Chondrocyte (in vitro differentiated cells): ENCODE measurements at places on chromosomes 3 and 15. TPM values are rescaled to one million over a fixed set of nuclear protein-coding genes. Genes with fewer than 3 reads are reported as not detected.
A peak's percentile ranks its signal among the peaks of the same experiment; 100 is the strongest.

GHSR gene
- total RNA-seq, result not detected in 3 replicates

- H3K27ac ChIP-seq, result peak within 1 kb of the TSS; percentile 92
- H3K36me3 ChIP-seq, result peaks cover 2% of the 10 kb centered on the region
- no peak for DNase-seq
- H3K4me1 ChIP-seq, result peaks cover 42% of the 10 kb centered on the region
- no peaks in the 10 kb centered on the region for H3K27me3 ChIP-seq
These were observed at the start of gene PARP14 for GRCh38 chr3:122680475-122681283. Gene PARP14 (plus strand): TSS chr3:122680839. CDS start chr3:122680884, 45 bp downstream.

DNA sequence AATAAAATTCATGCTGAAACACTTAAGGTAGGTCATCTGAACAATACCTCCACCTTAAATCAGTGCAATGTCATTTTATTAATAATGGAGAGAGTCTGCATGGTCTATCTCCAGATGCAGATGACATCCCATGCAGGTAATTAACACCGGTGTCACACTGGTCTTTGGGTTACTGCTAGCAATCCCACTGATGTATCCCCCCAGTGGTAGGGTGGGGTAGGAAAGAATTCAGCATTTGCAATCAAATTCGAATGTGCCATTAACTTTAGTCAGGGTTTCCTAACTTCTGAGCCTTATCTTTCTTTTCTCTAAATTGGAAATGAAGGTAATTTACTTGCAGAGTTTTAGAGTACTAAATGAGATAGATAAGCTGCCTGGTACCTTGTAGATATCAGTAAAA is 44.4 kb downstream of the KIF15 start:
- peaks cover 1% of the 10 kb centered on the region for H3K36me3 ChIP-seq
- no peaks in the 10 kb centered on the region for H3K4me1 ChIP-seq
- DNase-seq, result no peak
- H3K27me3 ChIP-seq, result no peaks in the 10 kb centered on the region
- H3K27ac ChIP-seq, result no peak overlapping the region
- no peak overlapping the region for H3K4me3 ChIP-seq

GRAMD2A gene
- total RNA-seq, result 0.32 to 0.77 TPM (median 0.65 TPM) in 3 replicates

- no peak for DNase-seq
- H3K4me1 ChIP-seq, result peaks cover 33% of the 10 kb centered on the region
- H3K4me3 ChIP-seq, result no peak overlapping the region
These were observed 97.2 kb upstream of the FLNB start for GRCh38 chr3:57910990-57911389.

DNA sequence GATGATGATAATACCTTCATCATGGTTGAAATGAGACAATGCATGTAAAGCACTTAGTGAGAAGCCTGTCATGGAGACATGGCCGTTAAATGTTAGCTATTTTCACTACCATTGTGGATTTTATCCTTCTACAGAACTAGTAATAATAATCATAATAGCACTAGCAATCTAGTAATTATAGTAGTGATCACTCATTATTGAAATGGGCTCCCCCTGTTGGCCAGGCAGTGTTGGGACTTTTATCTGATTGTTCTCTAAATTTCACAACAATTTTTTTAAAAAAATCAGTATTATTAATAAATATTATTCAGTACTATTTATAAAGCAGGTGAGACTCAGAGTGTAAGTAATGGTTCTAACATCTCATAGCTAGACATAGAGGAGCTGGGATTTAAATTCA is 396.3 kb downstream of the IL5RA start:
- no peak overlapping the region for H3K27ac ChIP-seq
- DNase-seq, result no peak
- H3K4me1 ChIP-seq, result no peaks in the 10 kb centered on the region
- no peaks in the 10 kb centered on the region for H3K27me3 ChIP-seq

PDCD7 gene
- total RNA-seq, result 14.7 to 24.5 TPM (median 15.1 TPM) in 3 replicates

GRCh38 chr3:160739079-160739478 is 17.0 kb upstream of the PPM1L start:
- H3K4me1 ChIP-seq, result peaks cover 14% of the 10 kb centered on the region
- no peak for DNase-seq
- H3K36me3 ChIP-seq, result no peaks in the 10 kb centered on the region
- peaks cover 5% of the 10 kb centered on the region for H3K27me3 ChIP-seq
- H3K27ac ChIP-seq, result peak overlapping the region; percentile 34

DNA sequence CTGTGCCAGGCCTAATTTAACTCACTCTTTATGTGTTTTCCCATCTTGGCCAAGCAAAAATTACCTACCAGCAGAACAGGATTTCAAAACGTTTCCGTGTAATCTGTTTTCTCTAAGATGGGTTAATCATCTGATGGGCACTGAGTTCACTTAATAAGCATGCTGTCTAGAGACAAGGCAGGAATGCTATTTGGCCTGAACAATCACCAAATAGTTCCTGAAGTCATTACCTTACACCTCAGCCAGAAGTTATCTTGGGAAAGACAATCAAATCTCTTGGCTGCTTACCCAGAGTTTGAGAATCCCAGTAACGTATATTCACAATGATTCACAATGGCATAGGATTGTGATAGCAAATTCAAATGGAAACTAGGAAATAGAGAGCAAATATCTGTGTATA is 779.1 kb downstream of the CADM2 start:
- H3K36me3 ChIP-seq, result no peaks in the 10 kb centered on the region
- no peak for DNase-seq
- H3K4me3 ChIP-seq, result no peak overlapping the region
- no peaks in the 10 kb centered on the region for H3K4me1 ChIP-seq
- no peak overlapping the region for H3K27ac ChIP-seq

DNA sequence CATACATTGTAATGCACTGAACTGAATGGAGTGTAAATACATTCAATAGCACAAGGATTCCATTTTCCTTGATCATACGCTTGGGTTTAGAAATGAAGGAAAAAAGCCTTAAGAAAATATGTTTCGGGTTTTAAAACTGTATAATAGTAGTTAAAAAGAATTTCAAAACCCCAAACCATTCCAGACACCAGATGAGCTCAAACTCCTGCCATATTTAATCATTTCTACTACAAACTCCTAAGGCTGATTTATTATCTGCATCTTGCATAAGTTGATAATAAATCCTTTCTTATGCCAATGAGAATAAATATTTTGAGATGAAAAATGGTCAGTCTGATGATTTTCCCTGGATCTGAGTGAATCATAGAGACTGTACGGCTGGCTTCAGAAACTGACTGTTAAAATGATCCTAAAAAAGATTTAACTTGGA is 51.0 kb downstream of the NR1D2 start:
- H3K36me3 ChIP-seq, result no peaks in the 10 kb centered on the region
- no peak overlapping the region for H3K4me3 ChIP-seq
- H3K27me3 ChIP-seq, result no peaks in the 10 kb centered on the region
- H3K4me1 ChIP-seq, result peaks cover 55% of the 10 kb centered on the region
- DNase-seq, result no peak
